ENCODE measurements at places on chromosomes 11 and 22. TPM values are rescaled to one million over a fixed set of nuclear protein-coding genes. Genes with fewer than 3 reads are reported as not detected.

DNA sequence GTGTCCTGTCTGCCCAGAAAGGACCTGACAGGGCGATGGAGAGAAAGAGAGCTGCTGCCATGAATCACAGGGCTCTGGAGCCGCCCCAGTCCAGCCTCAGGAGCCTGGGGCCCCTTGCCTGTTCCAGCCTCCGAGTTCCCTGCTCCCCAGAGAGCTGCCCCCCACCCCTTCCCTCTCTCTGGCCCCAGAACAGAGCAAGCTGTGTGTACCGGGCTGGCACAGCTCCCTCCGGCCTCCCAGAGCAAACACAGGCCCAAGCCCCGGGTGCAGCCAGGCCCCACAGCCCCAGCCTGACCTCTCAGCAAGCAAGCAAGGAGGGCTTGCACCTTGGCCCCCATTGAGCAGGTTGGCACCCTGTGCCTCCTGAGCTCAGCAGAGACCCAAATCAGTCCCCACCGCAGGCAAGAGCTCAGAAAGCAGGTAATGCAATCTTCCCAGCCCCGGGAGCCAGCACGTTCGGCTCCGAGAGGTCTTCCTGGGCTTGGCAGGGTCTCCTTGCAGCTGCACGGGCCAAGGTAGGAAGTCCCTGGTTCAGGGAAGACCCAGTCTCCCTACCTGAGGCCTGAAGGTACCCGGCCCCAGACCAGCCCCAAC, 1.4 kb downstream of the PACSIN3 start:
- no peak for DNase-seq

DNA sequence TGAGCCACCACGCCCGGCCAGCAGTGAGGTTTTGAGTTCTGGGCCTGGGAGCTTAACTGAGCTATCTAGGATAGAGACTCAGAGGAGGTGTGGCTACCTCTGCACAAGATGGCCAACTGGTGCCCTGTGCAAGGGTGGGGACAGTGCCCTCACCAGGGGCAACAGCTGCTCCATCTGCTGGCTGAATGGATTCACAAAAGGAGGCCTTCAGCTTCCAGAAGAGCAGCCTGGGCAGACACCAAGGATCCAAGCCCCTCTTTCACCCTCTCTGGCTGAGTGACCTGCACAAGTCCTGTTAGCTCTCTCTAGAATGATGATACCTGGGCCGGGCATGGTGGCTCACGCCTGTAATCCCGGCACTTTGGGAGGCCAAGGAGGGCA, 33.5 kb upstream of the BAIAP2L2 start:
- DNase-seq, result no peak

- DNase-seq, result no peak
Observed at GRCh38 chr11:12668166-12668565, 6.1 kb upstream of the TEAD1 start.

DNA sequence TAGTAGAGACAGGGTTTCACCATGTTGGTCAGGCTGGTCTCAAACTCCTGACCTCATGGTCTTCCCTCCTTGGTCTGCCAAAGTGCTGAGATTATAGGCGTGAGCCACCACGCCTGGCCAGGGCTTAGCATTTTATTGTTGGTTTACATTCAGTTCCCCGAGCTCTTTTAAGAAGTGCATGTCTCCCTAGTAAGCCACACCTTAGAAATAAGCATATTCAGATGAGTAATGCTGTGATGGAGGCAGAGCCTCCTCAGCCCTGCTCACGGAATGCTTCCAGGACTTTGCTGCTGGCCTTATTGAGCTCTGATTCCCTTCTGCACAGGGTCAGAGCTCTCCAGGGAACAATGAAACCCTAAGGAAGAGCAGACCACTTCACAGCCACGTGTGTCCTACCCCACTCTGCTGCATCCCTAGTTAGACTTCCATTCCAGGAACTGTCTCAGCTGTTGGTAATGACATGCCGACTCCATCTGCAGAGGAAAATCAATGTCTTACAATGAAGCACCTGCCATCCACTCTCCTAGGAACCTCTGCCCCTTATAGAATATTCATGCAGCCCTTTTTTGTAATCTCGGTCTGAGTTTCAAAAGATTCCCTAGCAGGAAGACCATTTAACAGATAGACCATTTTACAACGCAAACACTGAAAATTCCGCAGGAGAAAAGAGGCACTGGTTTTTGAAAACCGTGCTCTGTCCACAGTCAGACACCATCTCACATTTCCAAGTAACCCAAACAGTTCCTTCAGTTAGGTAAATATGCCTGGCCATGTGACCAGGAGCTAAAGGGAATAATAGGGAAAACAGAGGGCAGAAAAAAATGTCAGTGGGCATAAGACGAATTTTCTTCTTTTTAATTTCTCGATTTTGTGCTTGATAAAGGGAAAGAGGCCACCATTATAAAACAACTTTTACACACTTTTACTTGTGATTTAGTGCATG, 1.7 kb upstream of the JAM3 start:
- DNase-seq, result no peak

The P2RX3 gene
- not detected for total RNA-seq

The MS4A6E gene
- not detected for total RNA-seq

DNA sequence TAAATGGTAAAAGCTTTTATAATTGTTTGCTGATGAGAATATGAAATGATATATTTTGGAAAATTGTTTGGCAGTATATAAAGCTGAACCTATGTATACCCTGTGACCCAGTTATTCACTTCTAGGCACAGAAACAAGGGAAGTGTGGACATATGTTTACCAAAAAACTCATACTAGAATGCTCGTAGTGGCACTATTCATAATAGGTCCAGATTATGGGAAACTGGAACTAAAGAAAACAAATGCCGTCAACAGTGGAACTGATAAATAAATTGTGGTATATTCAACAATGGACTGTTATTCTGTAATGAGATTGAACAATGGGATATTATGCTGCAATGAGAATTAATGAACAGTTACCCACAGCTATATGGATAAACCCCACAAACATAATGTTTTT, 32.8 kb downstream of the CSTPP1 start:
- DNase-seq, result no peak

DNA sequence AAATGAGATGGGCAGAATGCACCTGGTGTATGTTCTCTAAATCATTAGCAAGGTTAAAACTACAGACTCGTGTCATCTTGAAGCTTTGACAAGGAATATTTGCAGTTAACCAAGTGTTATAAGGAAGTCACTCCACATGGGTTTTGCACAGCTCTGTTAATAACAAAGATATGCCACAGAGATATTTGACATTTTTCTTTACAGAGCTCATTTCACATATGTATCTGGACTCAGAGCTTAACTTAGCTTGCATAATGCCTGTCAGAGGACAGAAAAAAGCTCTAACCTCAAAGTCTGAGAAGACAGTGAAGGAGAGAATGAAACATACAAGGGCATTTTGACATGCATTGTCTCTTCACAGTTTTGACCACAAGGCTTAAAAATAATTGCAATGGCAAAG, 105.5 kb downstream of the C11orf87 start:
- DNase-seq, result peak; percentile 52

DNA sequence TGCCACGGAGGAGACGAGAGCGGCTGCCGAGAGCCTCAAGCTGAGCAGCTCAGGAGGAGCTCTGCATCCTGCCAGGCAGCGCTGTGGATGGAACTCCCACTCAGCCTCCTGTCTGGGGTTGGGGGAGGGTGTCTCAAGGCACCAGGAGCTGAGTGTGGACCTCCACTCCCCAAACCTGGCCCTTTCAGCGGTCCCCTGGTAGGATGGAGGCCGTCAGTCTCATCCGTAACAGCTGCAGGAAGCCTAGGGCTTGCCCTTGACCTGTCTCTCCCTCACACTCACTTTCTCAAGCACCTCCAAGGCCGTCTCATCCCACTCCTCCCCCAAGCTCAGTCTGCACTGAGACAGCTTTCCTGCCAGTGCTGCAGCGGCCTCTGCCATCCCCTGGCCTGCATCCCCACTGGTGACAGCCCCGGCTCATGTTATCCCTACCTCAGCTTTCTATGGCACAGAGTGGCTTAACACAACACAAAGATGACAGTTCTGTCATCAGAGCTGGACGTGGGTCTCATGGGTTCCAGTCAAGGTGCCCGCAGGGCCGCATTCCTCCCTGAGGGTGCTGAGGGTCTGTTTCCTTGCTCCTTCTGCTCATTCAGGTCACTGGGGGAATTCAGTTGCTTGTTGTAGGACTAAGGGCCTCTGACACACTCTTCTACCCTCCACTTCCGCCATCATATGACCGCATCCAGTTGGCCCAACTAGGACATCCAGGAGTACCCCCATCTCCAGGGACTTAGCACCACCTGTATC, 341.9 kb upstream of the B3GAT1 start:
- no peak for DNase-seq
